ENCODE measurements at places on chromosomes 3 and 15.

DNA sequence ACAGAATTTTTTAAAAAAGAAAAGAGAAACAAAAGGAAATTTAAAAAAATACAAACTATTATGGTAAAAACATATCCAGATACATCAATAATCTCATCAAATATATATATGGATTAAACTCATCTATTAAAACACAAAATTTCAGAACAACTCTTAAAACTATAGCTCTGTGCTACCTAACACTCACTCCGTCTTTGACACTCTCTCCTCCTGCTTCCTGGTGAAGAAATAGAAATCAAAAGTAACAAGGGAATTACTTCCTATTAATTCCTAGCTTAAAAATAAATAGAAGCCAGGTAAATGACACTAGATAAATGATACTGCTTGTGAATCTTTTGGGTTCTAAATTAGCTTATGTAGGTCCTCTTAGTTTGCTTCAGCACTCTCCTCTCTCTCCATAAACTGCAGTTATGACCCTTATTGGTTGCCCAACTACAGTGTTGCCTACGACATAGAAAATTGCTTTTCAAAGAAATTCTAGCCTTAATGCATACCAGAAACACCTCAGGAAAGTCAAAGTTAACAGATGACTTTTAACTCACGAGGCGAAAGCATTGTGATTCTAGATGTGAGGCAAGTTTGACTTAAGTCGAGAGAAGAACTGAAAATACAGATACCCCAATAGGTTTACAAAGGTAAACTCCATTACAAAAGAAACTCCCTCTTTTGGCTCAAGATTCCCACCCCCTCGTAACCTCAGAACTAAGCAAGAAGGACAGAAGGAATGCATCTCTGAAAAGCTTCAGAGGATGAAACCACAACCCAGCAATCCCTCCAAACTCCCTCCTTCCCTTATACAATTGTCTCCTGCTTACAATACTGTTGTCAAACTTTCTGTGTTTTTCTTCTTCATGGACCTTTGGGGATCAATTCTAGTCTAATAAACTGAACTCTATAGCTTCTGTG is 394.7 kb downstream of the FGF12 start:
- DNase-seq = no peak

- no peak for DNase-seq
Observed at GRCh38 chr3:13556207-13556606, 7.3 kb downstream of the FBLN2 start.

DNA sequence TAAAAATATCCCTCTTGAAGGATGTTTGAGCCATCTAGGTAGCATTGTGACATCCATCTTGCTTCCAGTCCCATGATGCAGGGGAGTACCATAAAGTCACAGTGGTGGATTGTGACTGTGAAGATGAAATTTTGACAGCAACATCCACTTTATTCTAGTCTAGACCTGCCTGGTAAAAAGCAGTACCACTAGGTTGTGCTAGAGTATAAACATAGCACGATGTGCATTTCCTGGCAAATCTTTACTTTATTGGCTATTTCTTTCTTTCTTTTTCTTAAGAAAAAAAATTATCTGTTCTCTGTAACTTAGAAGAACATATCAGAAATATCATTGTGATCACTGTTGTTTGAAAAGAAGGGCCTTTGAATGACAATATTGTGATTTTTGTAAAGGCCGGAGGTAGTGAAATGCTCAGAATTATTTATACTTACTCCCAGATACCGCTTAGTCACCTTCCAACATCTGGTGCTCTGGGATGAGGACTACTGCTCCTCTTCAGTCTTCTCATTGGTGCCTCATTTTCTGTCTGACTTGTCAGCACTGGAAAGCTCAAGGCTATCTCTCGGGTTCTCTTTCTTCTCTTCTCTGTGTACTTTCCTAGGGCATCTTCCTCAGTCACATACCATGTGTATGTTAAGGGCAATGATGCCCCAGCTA is 35.6 kb downstream of the AGBL1 start:
- DNase-seq = no peak

GRCh38 chr3:155778462-155778861 is 27.6 kb downstream of the C3orf33 start:
- DNase-seq = no peak

- DNase-seq = peak; percentile 75
Observed at GRCh38 chr3:169940470-169941181, 26.0 kb upstream of the SEC62 start.

GRCh38 chr3:27454914-27455313 is 29.3 kb downstream of the SLC4A7 start:
- no peak for DNase-seq

DNA sequence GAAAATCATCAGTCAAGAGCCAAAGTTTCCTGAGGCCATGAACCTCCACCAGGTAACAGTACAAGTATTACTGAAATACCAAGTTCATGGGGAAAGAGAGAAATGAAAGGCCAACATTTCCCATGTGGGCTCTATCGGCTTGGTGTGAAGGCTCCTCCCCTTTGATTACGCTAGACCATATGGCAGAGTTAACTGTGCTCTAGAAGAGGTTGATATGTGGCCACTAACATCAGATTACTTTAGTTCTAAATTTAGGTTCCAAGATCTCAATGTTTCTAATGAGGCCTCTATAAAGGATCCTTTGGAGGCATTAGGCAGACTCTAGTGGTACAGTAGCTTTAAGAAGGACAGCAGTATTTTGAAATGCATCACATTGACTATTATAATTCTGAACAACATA is 127.1 kb downstream of the SEMA6D start:
- no peak for DNase-seq

DNA sequence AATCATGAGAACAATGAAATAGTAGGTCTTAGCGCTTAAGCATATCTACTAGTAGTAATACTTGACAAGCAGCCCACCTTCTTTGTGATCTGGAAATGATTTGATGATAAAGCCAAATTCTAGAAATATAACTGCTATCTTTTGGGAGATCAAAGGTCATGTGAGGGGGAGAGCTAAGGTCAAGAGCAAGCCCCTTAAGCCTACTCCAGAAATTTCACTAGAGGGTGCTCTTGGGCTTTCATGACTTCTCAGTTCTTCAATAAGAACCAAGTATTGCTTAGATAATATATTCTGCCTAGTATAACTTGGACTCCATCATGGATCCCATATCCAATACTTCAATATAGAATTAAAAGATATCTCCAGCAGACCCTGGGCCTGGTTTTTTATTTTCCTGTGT is 319.6 kb downstream of the ZBTB20 start:
- peak; percentile 34 for DNase-seq

- no peak for DNase-seq
Observed at GRCh38 chr3:158710601-158711000, 21.7 kb downstream of the RARRES1 start.

- no peak for DNase-seq
Observed at GRCh38 chr15:83993591-83993990, 242.0 kb upstream of the GOLGA6L4 start.

DNA sequence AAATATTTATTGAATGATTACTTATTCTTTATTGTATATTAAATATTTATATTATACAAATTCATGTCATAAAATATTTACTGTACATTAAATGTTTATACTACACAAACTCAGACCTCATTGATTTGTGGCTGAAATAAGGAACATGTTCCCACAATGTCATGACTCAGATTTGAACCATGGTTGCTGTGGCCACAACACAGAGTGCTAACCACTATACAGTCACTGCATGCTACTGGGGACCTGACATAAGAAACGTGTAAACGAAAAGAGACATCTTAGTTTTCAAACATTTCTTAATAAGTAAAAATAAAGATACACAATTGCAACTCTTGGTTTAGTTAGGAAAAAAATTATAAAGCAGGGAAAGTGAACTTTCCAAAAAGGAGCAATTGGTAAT is 99.1 kb upstream of the AGTR1 start:
- DNase-seq = no peak

GRCh38 chr3:150146991-150147761 is 176.5 kb upstream of the PFN2 start:
- no peak for DNase-seq

- no peak for DNase-seq
Observed at GRCh38 chr3:156334841-156335545, 214.6 kb downstream of the KCNAB1 start.

DNA sequence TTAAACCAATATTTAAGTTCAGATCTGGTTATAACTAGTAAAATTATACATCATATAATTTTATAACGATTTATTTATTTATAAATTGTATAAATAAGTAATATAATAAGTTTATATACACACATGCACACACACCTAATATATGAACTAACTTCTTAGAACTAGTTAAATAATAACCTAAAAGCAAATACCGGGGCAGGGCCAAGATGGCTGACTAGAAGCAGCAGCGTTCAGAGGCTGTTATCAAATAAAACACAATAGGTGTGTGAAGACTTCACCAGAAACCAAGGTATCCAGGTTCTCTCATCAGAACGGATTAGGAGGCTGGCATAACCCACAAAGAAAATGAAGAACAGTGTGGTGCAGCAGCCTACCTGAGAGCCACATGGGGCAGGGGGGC is 653.6 kb upstream of the CBLB start:
- no peak for DNase-seq

DNA sequence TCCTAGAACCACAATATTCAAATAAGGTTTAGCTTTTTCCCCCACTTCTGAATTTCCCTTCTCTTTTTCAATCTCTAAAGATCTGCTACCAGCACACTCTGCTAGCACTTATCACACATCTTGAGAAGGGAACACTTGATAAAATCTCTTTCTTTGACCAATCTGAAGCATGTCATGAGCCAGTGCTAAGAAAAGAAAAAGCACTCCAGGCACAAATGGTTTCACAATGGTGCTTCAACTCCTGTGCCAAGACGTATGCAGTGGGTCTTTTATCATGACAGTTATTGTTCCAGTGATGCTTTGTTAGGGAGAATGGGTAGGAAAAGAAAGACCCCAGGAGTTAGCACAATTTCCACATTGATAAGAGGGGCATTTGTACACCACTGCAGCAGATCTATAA is 248.4 kb downstream of the ZNF385D start:
- no peak for DNase-seq

DNA sequence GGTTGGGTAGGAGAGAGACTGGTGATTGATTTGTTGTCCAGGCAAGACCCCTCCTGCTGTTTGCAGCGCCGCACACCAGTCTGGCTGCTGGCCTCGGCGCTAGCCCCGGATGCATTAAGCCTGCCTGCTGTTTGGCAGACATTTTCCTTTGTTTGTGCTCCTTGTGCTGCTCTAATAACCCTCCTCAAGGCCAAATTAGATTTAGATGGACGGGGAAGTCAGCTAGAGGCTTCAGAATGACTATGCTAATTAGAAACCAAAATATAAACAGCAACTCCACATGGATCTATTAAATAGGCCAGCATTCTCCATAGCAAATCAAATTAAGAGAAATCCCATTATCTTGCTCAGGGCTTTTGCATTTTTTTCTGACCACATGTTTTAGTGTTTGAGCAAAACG is 445.2 kb downstream of the SQOR start:
- DNase-seq = no peak

- DNase-seq = no peak
Observed at GRCh38 chr3:148062590-148062989, 635.1 kb upstream of the AGTR1 start.

DNA sequence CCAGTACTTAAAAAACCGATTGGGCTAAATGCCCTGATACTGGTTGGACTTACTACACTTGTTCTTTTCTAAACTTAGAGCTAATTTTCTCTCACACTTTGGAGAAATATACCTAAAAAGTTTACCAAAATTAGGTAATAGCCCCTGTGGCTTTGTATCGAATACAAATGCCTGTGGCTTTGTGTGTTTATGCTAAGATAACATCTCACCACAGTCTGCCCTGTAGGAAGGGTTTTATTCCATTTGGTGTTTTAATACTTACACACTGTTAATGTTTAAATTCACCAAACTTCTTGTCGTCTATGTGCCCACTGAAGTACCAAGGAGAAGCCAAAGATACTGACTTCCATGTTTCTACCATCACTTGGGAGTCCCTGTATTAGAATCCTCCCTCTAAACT is 66.4 kb downstream of the BCHE start:
- no peak for DNase-seq
